NCI-H69 (cell line): ENCODE measurements at places on chromosomes 3 and 15.
A peak's percentile ranks its signal among the peaks of the same experiment; 100 is the strongest.

- peak; percentile 11 for DNase-seq
Observed at GRCh38 chr15:52338058-52338457, 42.5 kb upstream of the MYO5C start.

DNA sequence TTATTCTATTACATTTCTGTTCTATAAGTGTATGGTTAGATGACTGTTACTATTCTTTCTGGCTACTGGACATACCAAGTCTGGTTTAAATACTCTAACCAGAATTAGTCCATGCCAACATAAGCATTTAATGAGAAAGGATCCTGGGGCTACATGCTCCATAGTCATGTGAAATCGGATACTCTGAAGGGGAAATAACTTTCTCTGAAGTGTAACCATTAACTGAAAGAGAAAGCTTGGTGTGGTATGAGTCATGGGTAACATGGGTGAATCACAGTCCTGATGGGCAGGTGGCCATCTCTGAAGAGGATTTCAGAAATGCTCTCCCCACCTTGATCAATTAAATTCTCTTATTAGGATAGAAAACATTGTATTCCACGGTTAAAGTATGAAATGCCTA is 69.4 kb downstream of the FHIT start:
- peak; percentile 65 for DNase-seq

DNA sequence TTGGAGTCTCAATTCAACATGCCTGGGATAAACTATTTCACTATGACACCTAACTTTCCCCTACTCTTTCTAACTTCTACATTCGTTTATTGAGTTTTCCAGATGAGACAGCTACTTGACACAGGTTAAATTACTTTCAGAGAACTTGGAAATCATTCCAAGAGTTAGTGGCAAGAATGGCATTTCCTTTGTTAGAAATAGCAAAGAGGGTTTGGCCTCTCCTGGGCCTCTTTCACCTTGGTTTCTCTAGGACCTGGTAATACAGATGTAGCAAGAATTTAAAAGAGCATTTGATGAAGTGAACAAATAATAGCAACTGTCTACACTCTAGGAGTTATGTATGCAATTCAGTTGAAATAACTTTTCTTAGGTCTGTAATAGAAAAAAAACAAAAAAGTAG is 748.9 kb downstream of the MECOM start:
- DNase-seq, result no peak

DNA sequence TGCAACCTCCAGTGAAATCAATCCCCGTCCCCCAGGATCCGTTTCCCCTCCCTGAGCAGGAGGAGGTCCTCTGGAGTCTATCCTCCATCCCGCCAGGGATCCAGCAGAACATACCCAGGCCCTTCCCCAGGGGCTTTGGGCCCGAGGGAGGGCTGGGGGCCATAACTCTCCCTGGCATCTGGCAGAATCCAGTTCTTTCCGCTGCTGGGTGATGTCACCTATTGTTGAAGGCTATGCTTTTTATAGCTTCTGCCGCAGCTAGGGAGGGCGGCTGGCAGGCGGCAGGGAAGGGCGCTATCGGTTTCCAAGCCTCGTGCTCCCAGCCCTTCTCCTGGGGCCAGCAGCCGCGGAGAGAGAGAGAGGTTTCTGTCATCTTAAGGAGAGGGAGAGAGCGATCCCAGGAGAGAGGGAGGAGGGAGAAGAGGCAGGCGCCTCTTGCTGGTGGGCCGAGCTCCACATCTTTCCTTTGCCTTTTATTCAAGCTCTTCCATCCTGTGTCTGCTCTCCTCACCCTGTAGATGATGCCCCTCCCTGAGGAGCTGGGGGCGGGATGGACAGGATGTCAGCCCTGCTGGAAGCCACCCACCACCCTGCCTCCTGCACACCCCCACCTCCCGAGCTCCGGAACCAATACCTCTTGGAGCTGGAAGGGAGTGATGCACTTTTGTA is 120.1 kb downstream of the ANP32A start:
- peak; percentile 85 for DNase-seq

GRCh38 chr3:17055374-17056276 is 170.9 kb downstream of the PLCL2 start:
- no peak for DNase-seq

DNA sequence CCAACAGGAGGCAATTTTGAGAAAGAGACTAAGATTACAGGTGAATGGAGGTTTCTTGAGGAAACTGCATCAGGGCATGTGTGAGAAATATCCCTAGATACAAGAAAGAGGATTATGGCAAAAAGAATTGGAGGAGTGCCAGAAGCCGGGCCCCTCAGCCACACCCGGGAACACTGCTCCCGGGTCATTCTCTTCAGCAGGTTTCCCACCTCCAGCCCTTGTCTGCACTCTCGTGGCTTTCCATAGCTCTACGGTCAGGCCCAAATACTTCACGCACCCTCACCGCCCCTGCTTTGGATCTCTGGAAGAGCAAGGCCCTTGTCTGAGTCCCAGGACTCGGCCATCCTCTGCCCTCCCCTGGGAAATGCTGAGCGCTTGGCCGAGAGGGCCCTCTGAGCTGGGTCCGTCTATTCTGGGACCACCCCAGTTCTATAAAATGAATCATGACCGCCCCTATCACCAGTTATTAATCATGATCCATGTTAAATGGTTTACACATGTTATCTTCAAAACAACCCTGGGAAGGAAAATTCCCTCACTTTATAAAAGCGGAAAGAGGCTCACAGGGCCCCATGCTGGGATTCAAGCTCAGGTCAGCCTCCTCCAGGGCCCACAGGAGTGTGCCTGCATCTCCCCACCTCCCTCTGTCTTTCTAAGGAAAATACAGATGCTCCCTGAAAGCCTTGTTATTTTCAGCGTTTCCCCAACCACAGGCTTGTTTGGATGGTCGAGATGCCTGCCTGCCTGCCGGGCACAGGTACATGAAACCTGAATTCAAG is 38.8 kb upstream of the SPTBN5 start:
- DNase-seq, result no peak
